ENCODE measurements at places on chromosomes 5 and 9. TPM values are rescaled to one million over a fixed set of nuclear protein-coding genes. Genes with fewer than 3 reads are reported as not detected.

Gene NR2F1
- total RNA-seq = 59.1 TPM

Gene CCL28
- total RNA-seq = 192 TPM

Gene INSL4
- not detected for total RNA-seq

Gene OR1N1
- total RNA-seq = not detected

Gene PCDHA6
- 2.6 TPM for total RNA-seq

Gene ORM2
- 2.9 TPM for total RNA-seq

Gene LCN2
- total RNA-seq = 42.3 TPM

Measured in breast epithelium (tissue), 4 donors.